ENCODE measurements at places on chromosomes 7 and 10. TPM values are rescaled to one million over a fixed set of nuclear protein-coding genes. Genes with fewer than 3 reads are reported as not detected.

DNA sequence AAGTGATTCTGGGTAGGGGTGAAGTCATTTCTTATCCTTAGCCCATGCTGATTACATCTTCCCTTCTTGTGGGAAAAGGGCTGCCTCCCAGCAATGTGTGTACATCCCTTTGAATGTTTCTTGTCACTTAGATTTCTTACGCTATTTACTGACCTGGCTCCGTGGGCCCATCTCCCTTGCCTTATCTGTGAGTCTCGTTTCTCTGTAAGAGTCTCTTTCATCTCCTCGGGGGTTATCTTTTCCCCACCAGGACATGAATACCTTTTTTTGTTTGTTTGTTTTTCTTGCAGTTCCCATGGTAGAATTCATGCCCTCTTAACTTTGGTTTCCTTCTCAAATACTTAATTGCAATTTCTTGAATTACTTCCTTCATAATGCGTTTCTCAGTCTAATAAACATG is 107.7 kb downstream of the BAMBI start:
- no peak for DNase-seq

The PPP2R2D gene
- 30.3 TPM for total RNA-seq

The PRKG1 gene
- not detected for total RNA-seq

The FAM25G gene
- total RNA-seq, result not detected

- DNase-seq, result peak; percentile 73
Observed at GRCh38 chr10:35635576-35635975, 6.5 kb downstream of the FZD8 start.

DNA sequence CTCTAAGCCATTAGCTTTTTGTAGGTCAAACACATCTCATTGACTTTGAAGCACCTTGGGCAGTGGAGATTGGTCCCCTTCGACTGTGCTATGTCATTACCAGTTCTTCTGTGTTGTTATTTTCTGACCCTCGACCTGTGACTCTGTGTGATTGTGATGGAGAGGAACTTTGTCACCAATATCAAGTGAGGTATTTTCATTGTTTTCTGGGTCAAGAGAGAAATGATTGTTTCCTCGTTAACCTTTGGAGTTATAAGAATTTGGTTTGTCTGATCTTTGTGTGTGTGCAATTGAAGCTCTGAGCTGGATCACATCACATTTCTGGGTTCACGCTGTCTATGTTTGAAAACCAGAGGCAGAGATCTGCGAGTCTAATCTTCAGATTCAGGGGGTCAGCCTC is 432.2 kb upstream of the KLF6 start:
- no peak for DNase-seq

DNA sequence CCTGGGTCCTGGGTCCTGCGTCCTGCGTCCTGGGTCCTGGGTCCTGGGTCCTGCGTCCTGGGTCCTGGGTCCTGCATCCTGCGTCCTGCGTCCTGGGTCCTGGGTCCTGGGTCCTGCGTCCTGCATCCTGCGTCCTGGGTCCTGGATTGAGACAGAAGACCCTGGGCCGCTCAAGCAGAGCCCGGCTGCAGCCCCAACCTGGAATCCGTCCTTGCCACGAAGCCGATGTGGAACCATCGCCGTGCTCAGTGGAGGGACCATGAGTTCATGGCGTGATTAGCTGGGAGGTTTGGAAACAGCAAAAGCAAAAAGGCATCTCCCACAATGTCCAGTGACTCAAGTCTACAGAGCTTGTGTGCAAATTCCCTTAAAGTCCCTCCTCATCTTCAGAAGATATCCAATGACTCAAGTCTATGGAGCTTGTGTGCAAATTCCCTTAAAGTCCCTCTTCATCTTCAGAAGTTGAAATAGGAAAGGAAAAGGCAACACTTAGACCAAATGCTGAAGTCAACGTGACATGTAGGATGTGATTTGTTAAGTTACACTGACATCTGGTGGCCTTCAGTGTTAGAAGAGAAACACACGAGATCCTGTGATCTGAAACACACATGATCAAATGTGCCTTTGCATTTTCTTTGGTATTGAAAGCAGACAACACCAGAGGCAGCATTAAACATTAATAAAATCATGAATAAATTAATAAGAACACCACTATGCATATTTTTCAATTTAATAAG is 179.9 kb downstream of the PTPRN2 start:
- DNase-seq, result peak; percentile 74

The RBM20 gene
- total RNA-seq, result 0.13 TPM

The GTF2IRD1 gene
- 41.5 TPM for total RNA-seq

- DNase-seq, result no peak
Observed at GRCh38 chr10:106360870-106361269, 803.6 kb downstream of the SORCS1 start.

DNA sequence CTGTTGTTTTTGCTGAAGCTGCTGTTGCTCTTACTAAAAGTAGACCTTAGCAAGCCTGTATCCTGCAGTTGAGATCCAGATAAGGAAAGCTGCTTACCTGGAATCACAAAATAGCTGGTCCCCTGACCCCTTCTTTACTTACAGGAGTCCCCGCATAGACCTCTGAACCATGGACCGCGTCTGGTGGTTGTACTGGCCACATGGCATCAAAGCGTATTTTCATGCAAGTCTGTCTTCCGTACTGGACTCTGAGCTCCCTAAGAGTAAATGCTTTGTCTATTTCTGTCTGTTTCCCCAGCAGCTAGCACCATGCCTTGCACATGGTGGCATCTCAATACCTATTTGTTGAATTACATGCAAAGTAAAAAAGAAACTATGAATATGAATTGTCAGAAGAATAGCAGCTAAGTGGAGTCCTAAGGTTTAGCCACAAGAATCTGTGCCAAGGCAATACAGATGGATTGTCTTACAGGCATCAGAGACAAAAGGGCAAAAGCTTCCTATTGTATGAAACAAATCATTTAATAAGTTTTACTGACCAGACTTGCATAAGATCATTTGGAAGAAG is 159.2 kb downstream of the PAXIP1 start:
- DNase-seq, result no peak

GRCh38 chr7:141992688-141993087 is 3.0 kb upstream of the MGAM start:
- DNase-seq, result no peak

The FANK1 gene
- 4.0 TPM for total RNA-seq

DNA sequence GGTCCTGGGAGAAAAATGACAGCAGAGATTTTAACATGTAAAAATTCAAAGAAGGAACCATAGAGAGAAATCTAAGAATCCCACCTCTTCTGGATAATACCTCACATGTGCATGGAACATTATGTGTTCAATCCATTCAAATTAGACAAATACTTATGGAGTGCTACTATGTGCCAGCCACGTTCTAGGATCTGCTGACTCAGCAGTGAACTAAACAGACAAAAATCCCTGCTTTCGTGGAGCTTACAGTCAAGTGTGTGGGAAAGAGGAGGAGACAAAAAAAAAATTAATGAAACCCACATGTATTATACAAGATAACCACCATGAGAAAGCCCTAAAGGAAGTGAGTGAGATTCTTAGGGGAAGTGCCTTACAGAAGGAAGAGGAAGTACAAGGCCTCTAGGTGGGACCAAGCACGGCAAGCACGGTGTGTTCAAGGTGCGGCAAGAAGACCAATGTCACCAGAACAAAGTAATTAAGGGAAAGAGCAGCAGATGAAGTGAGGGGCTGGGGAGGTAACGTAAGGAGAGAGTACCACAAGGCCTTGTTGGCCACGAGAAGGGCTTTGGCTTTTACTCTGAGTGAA is 71.0 kb downstream of the SLC25A13 start:
- DNase-seq, result no peak

The LRIT1 gene
- total RNA-seq, result not detected

Measured in HT-29 (cell line).